ENCODE measurements at places on chromosomes 6 and 20.

- DNase-seq: no peak
These were observed 80.0 kb upstream of the RPS6KA2 start for GRCh38 chr6:166707045-166707444.

DNA sequence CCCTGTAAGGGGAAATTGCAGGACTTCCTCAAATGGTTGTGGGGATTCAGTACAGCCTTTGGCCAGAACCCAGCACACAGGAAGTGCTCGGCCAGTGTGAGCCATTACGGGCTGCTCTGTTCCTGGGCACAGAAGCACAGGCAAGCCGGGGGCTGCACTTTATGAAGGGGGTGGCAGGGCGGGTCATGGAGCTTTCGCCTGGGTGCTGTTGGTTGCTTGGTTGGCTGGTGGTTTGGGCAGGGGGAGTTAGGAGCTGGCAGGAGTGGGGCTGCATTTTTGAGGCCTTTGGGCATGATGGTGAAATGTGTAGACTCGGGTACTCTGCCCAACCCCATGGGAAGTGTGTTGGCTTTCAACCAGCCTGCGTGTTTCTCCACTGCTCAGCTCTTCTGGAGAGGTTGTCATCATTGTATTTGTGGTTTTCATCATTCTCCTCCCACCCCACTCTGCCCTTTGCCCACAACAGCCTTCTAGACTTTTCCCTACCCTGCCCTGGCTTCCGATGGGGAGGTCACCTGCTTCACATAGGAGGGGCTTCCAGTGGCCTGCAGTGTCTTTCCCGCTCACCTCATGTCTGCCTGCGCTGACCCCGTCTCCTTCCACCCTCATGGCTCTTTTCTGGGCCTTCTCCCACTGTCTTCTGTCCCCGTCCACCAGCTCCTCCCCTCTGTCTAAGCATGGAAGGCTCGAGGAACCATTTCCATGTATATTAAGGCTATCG, 16.1 kb upstream of the RBM38 start:
- no peak for DNase-seq

DNA sequence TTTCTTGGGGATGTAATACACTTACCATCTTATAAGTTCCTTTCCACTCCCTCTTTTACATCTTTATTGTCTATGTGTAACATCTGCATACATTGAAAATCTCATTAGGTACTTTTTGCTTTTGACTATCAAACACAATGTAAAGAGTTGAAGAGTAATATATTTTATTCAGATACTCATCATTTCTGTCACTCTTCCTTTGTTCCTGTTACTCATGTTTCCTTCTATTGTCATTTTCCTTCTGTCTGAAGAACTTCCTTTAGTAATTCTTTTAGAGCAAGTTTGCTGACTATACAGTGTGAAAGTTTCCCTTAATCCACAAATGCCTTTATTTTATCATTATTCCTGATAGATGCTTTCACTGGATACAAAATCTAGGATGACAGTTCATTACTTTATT, 339.8 kb downstream of the SOX4 start:
- no peak for DNase-seq

DNA sequence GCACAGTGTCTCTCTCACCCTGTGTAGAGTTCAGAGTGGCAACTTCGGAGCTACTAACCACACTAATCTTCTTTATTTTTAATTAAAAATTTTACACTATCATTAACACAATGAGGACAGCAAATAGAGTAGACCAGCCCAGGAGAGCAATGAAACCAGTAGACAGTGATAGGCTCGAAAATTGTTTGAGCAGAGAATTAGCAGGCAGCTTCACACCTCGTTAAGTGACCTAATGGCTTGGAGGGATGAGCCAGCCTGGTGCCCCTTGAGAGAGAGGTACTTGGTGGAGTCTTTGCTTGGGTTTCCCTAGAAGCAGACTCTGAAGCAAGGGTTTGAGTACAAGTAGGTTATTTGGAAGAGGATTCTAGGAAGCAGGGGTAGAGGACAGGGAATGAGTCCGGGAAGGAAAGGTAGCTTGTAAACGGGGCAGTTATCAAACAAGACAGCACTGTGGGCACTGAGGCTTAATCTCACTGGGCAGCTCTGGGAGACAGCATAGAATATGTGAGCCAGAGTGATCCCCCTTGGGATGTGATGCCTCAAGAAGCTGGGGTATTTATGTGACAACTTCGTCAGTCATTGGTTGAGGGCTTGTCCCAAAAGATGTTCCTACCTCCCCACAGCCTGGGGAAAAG, 146.1 kb downstream of the PCSK2 start:
- no peak for DNase-seq

DNA sequence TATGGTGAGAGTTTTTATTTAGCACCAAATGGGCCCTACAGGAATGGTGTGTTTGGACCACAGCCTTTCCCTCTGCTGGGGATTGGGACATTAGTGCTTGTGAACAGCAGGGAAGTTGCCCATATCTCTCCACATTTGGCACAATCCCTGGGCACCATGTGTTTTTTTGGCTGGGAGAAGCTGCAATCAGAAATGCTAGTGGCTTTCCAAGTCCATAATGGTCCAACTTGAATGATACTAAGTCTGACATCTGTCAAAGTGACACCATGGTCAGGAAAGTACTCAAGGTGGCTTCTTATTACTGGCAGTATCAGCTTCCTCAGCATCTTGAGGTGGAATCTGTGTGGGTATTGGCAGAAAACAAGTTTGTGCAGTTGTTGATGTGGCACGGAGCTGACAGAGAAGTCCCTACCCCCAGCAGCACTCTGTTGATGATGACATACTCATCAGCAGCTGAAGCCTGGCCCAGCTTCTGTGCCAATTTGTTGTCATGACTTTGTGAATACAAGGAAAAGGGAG, 53.0 kb downstream of the SASH1 start:
- DNase-seq: no peak

DNA sequence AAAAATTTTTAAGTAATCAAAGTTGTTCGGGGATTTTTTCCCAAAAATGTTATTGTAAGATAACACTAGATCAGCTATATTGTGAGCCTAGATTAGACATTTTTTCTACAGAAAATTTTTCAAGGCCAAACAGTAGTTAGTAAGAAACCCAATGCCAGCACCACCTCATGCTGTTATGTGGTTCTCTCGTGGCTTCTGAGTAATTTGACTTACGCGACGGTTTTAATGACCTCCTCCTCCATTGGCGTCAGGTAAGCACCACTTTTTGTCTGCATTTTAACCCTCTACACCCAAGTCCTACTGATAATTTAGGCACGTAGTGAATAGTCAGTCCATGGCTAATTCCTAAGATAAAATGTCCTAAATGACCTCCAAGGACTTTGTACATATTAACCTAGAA, 9.7 kb downstream of the RPS6KA2 start:
- no peak for DNase-seq

- DNase-seq: no peak
These were observed 18.3 kb downstream of the MPC1 start for GRCh38 chr6:166364456-166364855.

DNA sequence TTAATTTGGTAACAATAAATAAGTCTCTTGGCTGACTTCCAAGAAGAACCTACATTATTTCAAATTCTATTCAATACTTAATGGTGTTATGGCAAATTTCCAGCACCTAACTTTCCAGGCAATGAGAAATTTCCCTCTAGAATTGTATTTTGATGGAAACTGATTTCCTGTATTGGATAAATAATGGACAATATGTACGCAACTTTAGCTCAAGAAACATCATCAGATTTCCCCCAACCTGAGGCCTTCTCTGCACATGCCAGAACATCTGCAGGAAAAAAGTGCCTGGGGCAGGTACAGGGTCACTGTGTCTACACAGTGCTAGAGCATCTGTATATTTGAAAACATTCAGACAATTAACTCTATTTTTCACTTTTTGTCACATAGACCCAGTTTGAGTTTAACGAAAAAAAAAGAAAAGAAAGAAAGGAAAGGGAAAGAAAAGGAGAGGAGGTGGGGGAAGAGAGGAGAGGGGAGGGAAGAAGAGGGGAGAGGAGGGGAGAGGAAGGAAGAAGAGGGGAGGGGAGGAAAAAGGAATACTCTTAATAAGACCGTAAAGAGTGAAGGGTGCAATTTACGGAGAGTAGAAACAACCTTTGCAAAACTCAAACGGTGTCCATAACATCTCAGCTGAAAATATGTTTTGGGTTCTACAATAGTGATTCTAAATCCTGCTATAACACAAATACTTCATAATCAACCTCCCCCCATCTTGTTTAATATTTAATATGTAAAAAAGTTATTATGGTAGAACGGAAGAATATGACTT, 130.0 kb downstream of the TSHZ2 start:
- DNase-seq: no peak

GRCh38 chr6:43499028-43499815, 10.9 kb downstream of the LRRC73 start:
- DNase-seq: no peak

GRCh38 chr20:48839154-48839917, 11.5 kb upstream of the PREX1 start:
- DNase-seq: no peak

DNA sequence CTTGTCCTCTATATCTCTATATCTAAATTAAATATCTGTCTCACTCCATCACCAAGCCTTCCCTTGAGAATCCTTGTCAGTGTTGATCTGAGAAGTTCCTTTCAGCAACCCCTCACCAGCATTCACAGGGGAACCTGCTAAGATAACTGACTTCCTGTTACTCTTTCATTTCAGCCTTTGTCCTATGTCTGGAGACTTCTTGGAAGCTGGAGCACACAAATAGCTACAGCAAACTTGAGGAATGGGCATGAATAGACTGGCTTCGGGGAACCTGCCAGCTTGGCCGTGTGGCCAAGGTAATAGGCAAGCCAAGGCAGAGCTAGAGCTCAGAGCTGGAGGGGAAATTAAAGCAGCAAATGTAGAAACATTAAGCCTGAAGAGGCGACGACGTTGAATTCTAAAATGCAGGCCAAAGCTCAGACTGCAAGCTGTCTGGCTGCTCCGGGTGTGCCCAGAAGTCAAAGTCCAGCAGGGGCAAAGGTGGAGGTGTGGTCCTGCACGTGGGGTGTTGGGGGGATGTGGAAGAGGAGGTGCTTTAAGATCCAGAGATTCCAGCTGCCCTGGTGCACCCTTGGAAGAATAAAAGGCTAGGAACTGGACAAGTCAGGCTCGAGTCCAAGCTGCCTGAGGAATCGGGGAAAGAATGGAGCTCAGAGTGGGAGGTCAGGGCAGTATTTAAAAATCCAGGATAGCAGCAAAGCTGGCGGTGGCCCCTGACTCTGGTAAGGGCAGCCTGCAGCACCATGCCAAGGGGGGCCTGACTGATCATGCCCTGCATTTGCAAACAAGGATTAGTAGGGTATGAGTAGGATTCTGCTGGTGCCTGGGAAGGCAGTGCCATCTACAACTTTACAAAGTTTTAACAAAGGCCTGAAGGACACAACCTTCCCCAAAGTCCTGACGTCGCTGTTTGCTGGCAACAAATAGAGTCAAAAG, 185.0 kb upstream of the SGK1 start:
- DNase-seq: no peak

DNA sequence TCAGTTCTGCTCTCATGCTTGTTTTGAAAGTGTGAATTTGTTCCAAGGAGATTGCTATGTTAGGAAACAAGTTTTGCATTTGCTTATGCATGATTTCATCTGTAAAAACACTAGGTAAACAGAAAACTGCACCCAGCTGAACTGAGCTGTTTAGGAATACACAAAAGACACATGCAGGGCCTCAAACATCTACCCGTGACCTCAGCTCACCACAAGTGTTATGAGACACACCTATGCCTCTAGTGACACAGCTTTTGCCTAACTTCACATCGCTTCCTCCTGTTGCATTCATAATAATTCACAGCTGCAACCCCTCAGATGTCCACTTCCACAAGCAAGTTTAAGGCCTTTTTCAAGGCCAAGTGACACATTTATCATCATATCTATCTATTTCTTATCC, 98.0 kb upstream of the SLC24A3 start:
- no peak for DNase-seq

DNA sequence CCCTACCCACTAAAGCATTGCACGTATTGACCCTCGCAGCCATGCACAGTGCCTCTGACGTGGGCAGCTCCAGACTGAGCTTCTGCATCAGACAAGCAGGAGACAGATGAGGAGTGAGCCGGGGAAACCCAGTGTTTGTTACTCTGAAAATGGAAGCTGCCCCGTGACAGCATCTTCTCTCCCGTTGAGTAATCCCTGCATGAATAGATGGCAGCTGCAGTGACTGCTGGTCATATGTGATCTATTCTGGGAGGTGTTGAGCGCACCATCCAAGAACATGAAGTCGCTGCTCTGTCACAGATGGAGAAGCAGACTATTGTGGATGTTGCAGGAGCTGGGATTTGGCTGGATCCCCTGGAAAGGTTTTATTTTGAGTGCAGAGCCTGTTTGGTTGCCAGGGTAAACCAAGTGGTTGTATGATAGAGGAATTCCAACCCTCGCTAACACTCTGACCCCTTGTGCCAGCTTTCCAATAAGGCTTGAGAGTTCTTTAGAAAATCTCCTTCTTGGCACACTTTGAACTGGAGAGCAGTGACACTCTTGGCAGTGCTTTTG, 242.2 kb downstream of the NRN1 start:
- no peak for DNase-seq

DNA sequence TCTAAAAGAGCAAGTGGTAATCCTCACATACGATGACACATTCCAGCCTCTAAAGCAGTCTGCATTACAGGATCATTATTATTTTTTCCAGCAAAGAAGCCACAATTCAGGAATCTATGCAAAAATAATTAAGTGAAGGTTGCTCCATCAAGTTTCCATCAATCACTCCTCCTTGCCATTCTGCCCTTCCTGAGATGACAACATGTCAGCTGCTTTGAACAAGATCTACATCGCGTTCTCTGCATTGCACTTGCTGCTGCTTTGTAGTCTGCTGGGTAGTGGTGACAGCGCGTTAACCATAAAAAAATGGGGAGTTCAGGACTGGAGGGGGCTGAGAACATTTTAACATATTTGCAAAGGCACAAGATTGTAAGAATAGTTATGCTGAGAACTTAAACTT, 147.7 kb downstream of the GMPR start:
- no peak for DNase-seq

GRCh38 chr20:20360464-20360863, 7.4 kb upstream of the INSM1 start:
- DNase-seq: peak; percentile 36

- no peak for DNase-seq
These were observed 1188.1 kb downstream of the EPHA7 start for GRCh38 chr6:92231171-92231701.

GRCh38 chr6:148934961-148935360, 188.1 kb downstream of the UST start:
- no peak for DNase-seq

GRCh38 chr20:43878776-43879175, 35.9 kb upstream of the TOX2 start:
- DNase-seq: no peak
